ENCODE measurements at places on chromosomes 16 and 17.

GRCh38 chr17:81517339-81518112 lies 4.9 kb upstream of the ACTG1 start:
- DNase-seq = no peak

DNA sequence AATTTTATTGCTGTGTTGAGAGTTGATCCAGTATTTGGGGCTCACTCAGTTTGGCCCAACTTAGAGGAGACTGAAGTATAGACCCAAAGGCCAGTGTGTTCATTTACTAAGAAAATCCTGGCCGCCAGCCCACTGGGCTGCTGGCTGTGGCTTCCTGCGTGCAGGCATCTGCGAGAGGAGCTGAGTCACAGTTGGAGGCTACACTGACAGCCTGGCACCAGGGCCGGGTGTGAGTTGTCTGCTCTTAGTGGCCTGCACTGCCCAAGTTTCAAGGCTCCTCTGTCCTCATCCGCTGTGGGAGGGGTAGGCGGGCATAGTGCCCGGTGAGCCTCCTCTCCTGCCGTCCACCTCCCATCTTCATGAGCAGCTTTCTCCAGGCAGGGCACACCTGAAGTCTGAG lies 54.2 kb downstream of the PLD6 start:
- peak; percentile 53 for DNase-seq

DNA sequence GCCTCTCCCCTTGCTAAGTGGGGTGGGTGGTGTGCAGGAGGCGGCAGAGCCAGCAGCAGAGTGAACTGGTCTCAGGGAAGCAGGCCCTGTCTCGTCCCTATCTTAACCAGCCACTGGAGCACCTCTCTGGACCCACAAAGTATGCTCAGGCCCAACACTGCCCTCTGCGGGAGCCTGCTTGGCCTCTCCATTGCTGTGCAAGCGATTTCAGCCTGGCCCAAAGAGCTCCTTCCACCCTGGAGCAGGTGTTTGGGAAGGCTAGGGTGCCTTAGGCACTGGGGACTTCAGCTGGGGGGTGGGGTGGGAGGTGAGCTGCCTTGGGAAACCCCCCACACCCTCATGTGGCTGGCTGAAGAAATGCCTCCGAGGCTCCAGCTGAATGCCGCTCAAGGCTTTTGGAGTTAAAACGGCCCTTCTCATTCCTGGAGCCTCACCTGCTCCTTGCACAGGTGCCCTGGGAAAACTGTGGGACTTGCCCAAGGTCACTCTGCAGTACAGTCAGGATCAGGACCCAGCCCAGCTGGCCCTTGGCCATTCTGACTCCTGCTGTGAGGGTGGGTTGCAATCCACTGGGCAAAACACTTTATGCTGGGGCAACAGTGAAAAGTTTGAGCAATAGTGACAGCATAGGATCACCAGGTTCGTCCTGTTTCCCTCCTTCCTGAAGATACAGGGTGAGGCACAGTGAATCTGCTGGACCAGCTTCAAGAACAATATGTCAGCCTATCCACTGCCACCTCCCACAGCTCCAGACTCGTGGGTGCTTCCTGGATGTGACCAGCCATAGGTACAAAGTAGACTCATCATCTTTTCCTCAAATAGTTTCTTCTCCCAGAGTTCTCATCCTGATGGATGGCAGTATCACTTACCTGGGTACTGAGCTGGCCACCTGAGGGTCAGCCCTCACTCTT lies 5.9 kb upstream of the UBE2O start:
- DNase-seq = no peak

- no peak for DNase-seq
These were observed 21.6 kb downstream of the CCDC182 start for GRCh38 chr17:57723427-57724025.
